ENCODE measurements at places on chromosomes 2 and 18. TPM values are rescaled to one million over a fixed set of nuclear protein-coding genes. Genes with fewer than 3 reads are reported as not detected.

The IL1F10 gene
- polyA plus RNA-seq: not detected

The DSG2 gene
- 7.2 TPM for polyA plus RNA-seq

The SERPINB4 gene
- polyA plus RNA-seq: 0.18 TPM

The PRSS56 gene
- polyA plus RNA-seq: 1.3 TPM

The PUM2 gene
- polyA plus RNA-seq: 73.1 TPM

The ACVR1C gene
- 0.17 TPM for polyA plus RNA-seq

The DPP10 gene
- polyA plus RNA-seq: 4.7 TPM

The FOXI3 gene
- polyA plus RNA-seq: 5.1 TPM

The REEP1 gene
- polyA plus RNA-seq: 42.2 TPM

The ERFE gene
- 4.3 TPM for polyA plus RNA-seq

The NT5DC4 gene
- 0.67 TPM for polyA plus RNA-seq

The PROM2 gene
- polyA plus RNA-seq: 2.8 TPM

The KIF3C gene
- 8.9 TPM for polyA plus RNA-seq

The COLEC11 gene
- polyA plus RNA-seq: not detected

The WIPF1 gene
- polyA plus RNA-seq: 38.9 TPM

The DNAH7 gene
- polyA plus RNA-seq: 0.12 TPM

The BZW1 gene
- 128 TPM for polyA plus RNA-seq

GRCh38 chr2:236777408-236777807 is 207.8 kb downstream of the ACKR3 start:
- no peak for DNase-seq

- no peak for DNase-seq
Observed at GRCh38 chr2:19380532-19380931, 22.1 kb upstream of the OSR1 start.

DNA sequence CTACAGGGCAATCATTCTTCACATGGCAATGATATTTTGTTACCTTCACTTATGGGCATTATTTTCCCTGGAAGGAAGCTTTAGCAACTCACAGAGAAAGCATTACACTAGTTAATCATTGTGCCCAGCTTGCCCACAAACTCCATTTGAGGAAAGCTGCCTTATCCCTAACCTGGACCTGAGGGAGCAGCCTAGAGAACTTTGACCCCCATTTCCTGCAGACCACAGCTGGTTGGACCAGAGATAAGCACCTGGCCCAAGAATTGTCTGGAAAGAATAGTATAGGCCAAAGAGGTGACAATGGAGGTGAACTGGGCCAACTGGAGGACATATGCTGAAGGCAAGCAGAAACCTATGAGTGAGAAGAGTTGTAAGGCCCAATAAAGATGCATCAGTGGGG is 48.4 kb upstream of the SESTD1 start:
- no peak for DNase-seq

GRCh38 chr18:47898696-47899095 is 31.8 kb downstream of the SMAD2 start:
- no peak for DNase-seq

- no peak for DNase-seq
Observed at GRCh38 chr2:178895872-178896271, 88.6 kb upstream of the TTN start.

- DNase-seq: no peak
Observed at GRCh38 chr18:45793264-45793965, 32.1 kb upstream of the SIGLEC15 start.

DNA sequence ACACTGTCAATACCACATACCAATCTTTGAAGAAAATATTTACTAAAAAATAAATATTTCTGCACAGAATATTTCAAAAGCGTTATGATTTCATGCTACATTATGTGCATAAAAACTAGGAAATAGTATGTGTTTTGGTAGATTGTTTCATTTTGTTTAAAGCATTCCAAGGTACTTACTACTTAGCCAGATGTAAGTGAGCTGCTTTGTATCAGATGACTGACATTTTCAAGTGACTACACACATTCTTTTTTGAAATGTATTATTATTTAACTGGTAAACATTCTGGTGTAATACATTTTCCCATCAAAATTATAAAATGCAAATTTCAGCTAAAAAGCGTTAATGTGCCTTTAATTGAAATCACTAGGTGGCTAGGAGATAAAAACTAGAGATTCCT is 21.5 kb downstream of the GCA start:
- no peak for DNase-seq

DNA sequence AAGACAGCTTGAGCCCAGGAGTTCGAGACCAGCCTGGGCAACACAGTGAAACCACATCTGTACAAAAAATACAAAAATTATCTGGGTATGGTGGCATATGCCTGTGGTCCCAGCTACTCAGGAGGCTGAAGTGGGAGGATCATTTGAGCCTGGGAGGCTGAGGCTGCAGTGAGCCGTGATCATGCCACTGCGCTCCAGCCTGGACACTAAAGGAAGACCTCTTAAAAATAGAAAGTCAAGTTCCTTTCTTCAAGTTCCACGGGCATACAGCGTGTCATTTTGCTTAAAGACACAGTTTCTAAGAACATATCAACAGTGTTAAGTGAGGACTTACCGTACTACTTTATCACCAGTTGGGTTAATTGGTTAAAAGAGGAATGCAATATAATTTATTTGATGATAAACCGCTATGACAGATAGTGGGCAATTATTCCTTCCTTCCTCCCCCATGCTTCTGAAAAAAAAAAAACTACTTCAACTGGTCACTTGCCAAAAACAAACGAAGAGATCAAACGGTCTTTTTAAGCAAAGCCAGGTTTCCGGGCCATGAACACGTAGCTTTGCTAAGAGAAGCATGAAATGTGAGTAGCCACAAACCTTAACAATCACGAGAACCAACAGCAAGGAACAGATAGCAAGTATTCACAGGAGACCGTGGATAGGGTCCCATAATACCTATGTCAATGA is 21.4 kb downstream of the AP1S3 start:
- DNase-seq: no peak

- no peak for DNase-seq
Observed at GRCh38 chr2:231425811-231426703, 30.5 kb downstream of the B3GNT7 start.

GRCh38 chr2:187174582-187174981 is 273.5 kb downstream of the CALCRL start:
- no peak for DNase-seq

- no peak for DNase-seq
Observed at GRCh38 chr18:21316296-21316695, 74.3 kb downstream of the GREB1L start.

GRCh38 chr18:6341709-6342108 is 73.0 kb downstream of the L3MBTL4 start:
- no peak for DNase-seq

GRCh38 chr2:21007129-21008013 is 36.5 kb downstream of the APOB start:
- no peak for DNase-seq

GRCh38 chr18:62935994-62936393 is 220.7 kb downstream of the PHLPP1 start:
- DNase-seq: no peak

DNA sequence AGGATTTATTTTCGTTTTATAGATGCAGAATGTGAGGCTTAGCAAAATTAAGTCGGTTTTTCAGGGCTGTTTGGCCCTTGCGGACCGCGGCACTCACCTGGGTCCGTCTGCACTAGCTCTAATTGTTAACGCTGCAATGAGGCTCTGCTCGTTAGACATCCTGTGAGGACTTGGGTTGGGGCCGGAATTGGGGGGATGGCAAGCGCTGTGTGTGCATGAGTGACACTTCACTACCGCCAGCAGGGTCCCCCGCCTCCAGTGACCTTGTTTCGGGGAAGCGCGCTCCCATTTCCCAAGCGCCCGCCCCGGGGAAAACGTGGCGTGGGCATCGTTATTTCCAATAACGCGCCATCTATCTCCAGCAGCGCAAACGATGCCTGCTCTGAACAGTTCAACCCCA is 54.2 kb downstream of the KCNG2 start:
- no peak for DNase-seq

- DNase-seq: no peak
Observed at GRCh38 chr18:50492097-50492496, 67.8 kb upstream of the MAPK4 start.

DNA sequence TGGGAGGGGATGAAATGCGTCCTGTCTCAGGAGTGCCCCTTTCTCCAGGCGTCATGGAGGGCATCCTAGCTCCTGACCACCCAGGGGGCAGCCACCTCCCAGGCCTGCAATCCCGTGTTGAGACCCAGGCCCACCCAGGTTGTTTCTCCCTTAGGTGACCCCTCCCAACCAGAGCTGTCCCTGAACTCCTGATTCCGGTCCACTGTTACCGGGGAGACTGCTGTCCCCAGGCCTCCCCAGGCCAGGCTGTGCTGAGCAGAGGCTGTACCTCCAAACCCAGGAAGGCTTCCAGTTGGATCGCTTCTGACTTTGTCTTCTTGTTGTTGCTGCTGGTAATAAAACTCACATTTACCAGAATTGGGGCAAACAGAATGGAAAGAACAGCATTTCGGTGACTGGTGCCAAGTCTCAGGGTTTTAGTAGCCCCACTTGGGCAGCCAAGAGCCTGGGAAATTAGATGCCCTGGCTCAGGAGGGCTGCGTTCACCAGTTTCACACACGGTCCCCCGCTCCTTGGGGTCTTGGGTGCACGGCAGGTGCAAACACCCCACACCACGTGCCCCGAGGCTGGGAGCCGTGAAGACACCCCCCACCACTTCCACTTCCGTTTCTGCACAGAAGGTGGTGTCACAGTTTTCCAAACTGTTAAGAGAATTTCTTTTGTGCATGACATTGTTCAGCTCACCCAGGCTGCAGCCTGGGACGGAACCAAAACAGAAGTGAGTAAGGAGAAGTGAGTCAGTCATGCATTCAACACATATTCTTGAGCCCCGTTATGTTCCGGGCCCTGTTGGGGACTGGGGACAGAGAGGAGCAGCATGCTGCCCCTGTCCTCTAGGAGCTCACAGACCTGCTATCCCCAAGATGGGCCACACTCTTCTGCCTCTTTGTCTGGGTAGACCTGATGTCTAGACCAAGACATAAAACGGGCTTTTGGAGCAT is 29.4 kb downstream of the ITM2C start:
- DNase-seq: no peak

DNA sequence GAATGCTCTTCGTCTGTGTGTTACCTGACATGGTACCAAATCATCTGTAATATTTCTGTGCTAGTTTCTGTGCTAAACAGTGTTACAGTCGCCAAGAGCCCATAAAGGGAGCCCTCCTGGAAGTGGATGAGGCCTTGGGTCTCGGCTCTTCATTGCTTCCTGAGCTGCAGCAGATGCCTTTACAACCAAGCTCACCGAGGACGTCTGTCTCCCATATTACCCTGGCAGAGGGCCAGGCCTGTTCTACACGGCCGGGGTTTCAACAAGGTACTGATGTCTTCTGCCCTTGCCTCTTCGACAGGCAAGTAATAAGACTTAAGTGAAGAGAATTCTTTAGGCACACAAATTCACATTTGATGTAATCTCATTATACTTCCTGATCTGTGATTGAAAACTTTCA is 16.8 kb downstream of the RPL31 start:
- no peak for DNase-seq

- peak; percentile 51 for DNase-seq
Observed at GRCh38 chr2:208320686-208321085, 54.6 kb downstream of the PIKFYVE start.

DNA sequence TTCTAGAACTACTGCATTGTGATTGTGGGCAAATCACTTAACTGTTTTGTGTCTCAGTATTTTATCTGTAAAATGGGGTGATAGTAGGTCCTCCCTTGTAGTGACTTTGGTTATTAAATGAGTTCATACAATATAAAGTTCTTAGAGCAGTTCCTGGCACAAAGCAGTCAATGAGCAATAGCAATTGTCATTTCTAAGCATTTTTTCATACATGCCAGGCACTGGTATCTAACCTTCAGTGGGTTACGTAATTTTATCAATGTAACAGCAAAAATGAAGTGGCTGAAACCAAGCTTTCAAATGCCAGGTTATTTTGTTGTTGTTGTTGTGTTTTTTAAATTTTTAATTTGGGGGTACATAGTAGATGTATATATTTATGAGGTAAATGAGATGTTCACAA is 401.9 kb downstream of the MEIS1 start:
- no peak for DNase-seq

GRCh38 chr2:37587817-37588216 is 83.6 kb downstream of the CDC42EP3 start:
- DNase-seq: no peak

GRCh38 chr2:15665067-15665942 is 73.6 kb downstream of the DDX1 start:
- no peak for DNase-seq

- no peak for DNase-seq
Observed at GRCh38 chr2:132797071-132797470, 127.1 kb upstream of the LYPD1 start.

Data from muscle of back (tissue), 13 donors.